ENCODE measurements at places on chromosomes 16 and 17.

GRCh38 chr16:15607700-15608396 lies 35.1 kb downstream of the MARF1 start:
- DNase-seq, result peak; percentile 29

GRCh38 chr17:35239823-35240222 lies 3.0 kb upstream of the SLFN5 start:
- no peak for DNase-seq

DNA sequence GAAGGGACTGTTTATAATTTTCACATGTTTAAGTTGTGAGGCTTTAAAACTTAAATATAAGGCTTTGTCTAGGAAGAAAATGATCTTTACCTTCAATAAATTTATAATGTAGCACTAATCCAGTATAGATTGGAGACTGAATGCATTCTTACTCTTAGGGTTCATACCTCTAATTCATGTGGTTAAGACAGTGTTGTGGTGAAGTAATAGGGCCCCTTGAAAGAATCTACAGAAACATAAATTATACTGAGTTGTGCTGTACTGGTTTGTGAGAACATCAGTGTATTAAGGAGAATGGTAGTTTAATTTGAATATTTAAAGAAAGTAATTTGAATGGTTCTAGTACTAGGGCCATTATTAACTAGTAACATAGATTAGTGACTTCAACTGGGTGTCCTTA lies 13.7 kb downstream of the HAPSTR1 start:
- no peak for DNase-seq

DNA sequence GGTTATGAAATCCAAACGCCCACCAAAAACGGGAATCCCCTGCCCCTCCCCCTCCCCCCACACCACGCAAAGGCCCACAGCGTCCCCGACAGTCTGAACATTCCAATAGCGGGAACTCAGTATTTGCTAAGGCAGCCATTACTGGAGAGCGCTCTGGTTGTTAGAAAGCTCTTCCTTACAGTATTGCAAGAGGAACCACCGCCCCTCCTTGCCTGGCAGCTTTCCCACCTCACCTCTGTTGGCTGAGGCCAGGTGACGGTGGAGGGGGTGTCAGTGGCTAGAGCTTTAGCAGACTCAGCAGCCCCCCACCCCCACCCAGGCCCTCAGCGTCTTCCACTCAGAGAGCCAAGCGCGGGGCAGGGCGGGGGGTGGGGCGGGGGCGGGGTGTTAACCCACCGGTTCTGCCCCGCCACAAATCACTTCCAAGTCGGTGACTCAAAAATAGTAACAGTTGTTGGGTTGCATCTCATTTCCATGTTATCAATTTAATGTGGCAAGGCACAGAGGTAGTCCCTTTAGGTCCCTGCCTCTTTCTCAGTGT lies 2.2 kb upstream of the PLEKHH3 start:
- DNase-seq, result peak; percentile 68

- DNase-seq, result no peak
Observed at GRCh38 chr16:85400305-85401205, 212.6 kb upstream of the GSE1 start.

GRCh38 chr16:87409781-87410180 lies 17.6 kb downstream of the MAP1LC3B start:
- DNase-seq, result no peak

DNA sequence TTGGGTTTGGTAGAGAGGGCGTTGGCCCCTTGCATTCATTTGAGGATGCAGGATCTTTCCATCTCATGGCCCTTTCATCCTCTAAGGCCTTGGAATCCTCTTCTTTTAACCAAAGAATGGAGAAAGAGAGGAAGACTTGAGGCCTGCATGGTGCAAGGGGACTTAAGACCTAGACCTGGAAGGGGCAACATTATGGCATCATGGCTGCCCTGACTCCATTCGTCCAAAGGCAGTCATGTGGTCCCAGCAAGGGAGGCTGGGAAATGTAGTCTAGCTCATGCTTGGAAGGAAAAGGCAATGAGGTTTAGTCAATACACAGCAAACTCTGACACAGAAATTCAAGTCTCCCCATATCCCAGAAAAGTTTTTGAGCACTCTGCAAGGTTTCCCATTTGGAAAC lies 30.7 kb upstream of the CDRT4 start:
- peak; percentile 43 for DNase-seq

- no peak for DNase-seq
Observed at GRCh38 chr17:56727876-56728617, 105.7 kb downstream of the C17orf67 start.

GRCh38 chr17:27958708-27959381 lies 65.7 kb upstream of the LYRM9 start:
- DNase-seq, result no peak

DNA sequence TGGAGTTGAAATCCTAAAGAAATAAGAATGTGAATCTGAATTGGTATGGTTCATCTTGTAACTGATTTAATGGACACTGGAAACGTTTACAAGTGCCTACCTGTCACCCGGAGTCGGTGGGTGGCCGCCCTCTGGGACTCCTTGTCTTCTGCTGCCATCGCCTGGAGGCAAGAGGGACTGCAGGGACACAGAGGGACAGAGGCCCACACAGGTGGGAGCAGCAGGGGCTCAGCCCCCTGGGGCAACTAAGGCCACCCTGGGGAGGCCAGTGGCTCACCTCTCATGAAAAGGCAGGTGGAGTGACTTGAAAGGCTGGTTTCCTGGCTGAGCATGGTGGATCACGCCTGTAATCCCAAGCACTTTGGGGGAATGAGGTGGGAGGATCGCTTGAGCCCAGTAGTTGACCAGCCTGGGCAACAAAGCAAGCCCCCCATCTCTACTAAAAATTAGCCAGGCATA lies 23.2 kb downstream of the TMEM92 start:
- DNase-seq, result peak; percentile 75

DNA sequence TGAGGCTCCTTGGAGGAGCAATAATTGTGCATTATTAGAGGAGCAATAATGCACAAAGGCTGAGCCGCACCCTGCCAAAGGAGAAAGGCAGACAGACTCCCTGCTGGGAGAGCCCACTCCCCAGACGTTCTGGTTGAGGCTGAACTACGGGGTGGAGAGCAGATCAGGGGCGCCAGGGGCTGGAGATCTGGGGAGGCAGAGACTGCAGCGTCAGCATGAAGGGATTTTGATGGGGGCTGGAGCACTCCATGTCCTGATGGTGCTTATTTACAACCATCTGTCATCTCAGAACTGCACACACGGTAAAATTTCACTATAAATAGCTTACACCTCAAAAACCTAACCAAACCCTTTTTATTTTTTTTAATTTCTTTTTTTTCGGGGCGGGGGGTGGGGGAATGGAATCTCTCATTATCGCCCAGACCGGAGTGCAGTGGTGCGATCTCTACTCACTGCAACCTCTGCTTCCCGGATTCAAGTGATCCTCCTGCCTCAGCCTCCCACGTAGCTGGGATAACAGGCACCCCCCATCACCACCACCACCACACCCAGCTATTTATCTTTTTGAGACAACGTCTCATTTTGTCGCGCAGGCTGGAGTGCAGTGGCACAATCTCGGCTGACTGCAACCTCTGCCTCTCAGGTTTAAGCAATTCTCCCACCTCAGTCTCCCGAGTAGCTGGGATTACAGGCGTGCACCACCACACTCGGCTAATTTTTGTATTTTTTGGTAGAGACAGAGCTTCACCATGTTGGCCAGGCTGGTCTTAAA lies 4.3 kb upstream of the C16orf95 start:
- no peak for DNase-seq

DNA sequence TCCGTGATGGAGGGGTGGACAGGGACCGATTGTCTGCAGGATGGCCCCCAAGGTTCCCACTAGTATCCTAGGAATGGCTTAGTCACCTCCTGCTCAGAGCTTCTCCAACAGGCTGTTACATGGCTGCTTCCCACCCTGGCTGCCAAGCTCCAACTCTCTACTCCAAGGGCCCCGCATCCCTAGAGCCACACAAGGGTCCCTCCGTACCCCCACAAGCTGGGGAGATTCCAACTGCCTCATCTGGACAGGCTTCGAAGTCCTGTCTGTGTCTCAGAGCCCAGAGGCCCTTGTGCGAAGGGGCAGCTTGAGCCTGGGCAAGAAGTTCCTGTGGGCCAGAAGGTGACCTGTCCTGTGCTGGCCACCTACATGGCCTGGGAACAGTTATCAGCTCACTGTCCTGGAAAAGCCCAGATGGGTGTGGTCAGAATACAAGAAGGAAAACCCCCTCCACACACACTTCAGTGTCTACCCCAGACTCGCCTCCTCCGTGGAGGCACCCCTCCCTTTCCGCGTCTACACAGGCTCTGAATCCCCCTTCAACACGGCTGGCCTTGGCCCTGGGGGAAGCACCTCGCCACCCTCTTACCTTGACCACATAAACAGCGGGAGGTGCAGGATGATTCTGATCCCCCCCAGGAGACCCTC lies 586 bp downstream of the MEAK7 start:
- peak; percentile 17 for DNase-seq

DNA sequence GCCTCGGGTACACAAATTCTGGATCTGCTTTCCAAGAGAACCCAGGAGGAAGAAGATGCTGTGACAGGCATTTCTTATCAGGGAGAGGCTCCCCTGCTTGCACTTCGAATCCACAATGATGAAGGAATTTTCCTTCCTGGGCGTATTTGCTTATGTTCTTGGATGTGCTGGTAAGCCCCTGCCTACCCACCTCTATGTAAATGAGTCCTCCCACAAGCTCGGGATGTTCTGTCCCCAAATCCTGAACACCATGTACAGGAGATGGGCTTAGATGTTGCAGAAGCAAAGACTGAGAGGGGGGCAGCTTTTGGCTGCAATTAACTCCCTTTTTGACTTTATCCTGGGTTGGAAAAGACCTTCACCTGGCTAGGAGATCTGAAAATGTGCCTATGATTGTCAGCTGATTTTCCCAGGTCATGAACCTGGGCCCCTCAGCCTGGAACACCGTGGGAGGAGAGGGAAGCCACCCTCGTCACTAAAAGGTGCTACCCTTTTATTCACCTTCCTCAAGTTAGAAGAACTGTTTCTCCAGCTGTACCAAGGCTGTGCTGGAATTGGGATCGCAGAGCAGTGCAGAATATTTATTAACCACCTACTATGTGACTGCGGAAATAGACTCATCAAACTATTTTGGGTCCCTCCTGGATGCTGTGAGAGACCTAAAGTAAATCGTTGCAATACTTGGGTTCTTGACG lies 150.1 kb downstream of the RBFOX1 start:
- no peak for DNase-seq

DNA sequence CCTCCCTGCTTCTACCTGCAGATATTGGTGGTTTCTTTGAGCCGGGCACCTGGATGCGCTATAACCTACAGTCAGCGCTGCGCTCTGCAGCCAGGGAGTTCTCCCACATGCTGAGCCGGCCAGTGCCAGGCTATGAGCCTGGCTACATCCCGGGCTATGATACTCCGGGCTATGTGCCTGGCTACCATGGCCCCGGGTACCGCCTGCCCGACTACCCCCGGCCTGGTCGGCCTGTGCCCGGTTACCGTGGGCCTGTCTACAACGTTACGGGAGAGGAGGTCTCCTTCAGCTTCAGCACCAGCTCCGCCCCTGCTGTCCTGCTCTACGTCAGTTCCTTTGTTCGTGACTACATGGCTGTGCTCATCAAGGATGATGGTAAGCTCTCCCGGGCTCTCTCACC lies 13.2 kb downstream of the CNTNAP1 start:
- DNase-seq, result no peak

- DNase-seq, result peak; percentile 46
Observed at GRCh38 chr16:8936421-8936820, 27.3 kb downstream of the USP7 start.

DNA sequence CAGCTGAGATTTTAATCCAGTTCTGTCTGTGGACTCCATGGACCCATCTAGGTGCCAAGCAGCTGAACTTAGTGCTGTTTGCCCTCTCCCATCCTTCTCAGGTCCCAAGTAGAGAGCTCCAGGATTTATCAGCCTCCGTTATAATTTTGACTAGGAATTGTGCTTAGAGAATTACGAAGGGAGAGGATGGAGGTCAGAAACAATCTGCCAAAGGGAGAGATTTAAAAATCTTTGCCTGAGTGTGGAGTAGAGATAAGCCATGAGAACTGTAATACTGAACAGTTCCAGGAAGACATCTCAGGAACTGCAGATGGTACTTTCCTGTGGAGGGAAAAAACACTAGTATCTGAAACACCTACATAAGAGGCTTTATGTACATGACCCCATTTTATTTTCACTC lies 27.0 kb downstream of the CEP95 start:
- no peak for DNase-seq

DNA sequence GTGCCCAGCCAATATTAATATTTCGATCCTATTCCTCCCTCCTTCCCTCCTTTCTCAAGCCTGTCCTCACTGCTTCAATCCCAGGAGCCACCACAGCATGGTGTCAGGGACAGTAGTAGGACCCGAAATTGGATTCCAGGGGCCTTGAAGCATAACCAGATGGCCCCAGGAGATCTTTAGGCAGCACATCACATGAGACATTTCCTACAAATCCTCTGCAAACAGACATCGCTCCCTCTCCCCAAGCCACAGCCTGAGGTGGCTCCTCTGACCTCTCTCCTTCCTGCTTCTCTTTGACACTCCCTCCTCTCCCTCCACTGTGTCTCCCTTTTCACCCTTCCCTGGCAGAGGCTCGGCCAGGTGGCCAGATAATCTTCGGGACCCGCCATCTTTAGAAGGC lies 76.6 kb downstream of the BMERB1 start:
- no peak for DNase-seq

- DNase-seq, result no peak
Observed at GRCh38 chr17:1412185-1413110, 12.4 kb upstream of the YWHAE start.

GRCh38 chr17:16486373-16487250 lies 5.4 kb downstream of the LRRC75A start:
- no peak for DNase-seq

- DNase-seq, result no peak
Observed at GRCh38 chr16:78128913-78129312, 29.5 kb downstream of the WWOX start.

DNA sequence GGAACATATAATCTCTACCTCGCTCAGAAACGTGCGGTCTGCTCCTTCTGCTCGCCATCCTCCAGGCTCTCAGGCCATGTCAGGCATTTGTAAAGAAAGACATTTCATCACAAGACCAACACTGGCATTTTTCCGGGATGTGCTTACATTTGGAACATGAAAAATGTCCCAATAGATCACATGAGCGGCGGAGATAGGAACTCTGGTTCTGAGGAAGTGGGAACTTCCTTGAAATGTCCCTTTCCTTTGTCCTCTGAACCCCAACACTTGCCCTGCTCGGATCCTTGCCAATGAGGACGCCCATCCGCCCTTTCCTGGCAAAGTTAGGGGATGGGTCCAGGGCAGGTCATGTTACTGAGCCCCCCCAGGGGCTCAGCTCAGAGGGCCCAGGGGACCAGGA lies 130.5 kb downstream of the MAF start:
- no peak for DNase-seq

GRCh38 chr17:73902416-73903181 lies 258.4 kb upstream of the SDK2 start:
- no peak for DNase-seq

DNA sequence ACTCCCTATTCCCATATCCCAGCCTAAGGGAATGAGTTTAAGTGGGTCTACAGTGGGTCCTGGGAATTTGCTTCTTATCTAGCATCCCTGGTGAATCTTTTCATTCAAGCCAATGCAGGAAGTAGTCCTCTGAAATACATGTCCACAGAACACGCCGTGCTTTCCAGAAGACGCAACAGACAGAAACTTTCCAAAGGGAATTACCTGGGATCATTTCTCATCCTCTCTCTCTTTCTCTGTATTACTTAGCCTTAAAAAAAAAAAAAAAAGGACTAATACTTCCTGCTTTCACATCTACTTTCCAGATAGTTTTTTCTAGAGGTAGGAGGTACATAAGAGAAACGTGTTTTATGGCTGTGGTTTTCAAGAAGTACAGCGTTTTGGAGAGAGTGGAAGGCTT lies 499.0 kb downstream of the MAF start:
- no peak for DNase-seq

All from NB4 (cell line).